ENCODE measurements at places on chromosomes 16 and 17.

- no peak for DNase-seq
Observed at GRCh38 chr16:79018650-79019429, 581.7 kb downstream of the MAF start.

DNA sequence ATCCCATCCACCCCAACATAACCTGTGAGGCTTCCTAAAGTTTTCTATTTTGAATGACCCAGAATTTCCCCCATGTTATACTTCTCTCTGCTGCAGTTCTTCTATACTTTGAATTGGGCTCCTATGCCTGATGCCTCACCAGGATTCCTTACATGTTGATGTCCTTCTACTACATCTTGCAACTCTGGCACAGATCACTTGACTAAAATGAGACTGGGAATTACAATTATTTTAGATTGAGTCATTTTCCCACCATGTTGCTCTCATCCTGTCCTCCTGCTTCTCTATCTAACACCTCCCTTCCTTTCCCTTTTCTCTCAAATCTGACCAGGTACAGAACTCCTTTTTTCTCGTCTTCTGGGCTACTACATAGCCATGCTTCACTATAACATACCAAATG, 314.0 kb upstream of the KCNJ16 start:
- DNase-seq = no peak

- peak; percentile 14 for DNase-seq
Observed at GRCh38 chr17:46841561-46842379, 9.6 kb upstream of the WNT9B start.

GRCh38 chr16:1199347-1200013, 25.6 kb downstream of the TPSG1 start:
- no peak for DNase-seq

DNA sequence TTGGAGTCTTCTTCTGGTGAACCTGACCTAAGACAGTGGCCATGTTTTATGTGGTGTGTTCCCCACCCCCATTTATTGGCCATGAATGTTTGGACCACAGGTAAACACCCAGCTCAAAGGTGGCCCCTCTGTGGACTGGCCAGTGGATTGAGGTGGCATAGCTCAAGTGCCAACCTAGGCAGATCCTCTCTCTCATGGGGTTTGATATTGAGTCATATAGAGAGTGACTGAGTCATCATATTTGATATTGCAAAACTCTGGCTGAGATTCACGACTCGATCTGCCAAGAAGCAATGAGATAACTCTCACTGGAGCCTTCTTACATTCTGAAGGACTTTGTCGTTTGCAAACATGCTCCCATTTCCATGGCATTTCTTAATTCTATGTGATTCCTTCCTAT, 10.5 kb upstream of the TEKT3 start:
- no peak for DNase-seq

- no peak for DNase-seq
Observed at GRCh38 chr16:77288222-77288621, 89.0 kb downstream of the SYCE1L start.

DNA sequence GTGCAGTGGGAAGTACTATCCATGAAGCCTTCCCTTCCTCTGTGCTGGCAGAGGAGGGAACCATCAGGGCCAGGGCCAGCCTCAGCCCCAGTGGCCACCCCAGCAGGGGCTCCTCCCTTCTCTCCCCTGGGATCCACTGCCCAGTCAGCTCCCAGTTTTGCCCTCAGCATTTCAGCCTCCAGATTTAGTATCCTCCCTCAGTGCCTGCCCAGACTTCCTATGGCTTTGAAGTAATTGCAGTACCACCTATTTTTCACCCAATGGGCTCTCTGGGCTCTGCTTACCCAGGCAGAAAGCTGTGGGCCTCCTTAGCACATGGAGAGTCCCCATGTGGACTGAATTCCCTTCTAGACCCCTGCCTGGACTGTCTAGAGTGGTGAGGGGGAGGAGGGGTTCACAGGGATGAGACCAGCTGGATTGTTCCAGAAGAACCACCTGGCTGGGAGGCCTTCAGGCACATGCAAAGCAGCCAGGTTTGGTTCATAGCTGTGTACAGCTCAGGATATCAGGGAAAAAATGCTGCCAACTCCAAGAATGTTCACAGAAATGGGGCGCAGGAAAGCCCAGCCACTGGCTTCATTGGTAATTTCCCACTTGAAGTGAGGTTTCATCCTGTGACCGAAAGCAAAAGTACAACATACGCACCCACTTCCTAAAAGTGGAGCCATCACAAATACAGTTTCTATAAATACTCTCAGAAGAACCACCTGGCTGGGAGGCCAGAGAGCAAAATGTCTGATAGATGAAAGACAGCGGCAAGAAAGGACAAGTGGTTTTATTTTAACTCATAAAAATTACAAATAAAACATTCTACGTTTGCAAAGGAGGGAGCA, 15.2 kb upstream of the HERPUD1 start:
- peak; percentile 41 for DNase-seq

DNA sequence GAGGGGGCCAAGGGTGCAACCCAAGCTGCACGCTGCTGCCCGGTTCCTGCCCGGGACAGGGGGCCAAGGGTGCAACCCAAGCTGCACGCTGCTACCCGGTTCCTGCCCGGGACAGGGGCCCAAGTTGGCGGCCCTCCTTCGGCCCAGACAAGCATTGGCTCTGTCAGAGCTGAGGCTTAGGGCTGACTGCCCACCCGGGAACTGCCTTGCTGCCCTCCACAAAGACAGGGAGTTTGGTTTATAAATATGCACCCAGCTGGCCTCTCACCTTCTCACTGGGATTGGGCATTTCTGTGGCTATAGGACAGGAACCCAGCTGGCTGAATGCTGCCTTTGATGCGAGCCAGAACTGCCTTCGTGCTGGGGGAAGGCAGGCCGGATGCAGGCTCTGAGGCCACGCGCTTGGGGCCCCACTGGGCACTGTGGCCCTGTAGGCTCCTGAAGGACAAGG, 105.7 kb downstream of the IRX5 start:
- no peak for DNase-seq

GRCh38 chr17:43125133-43125966, at the start of gene BRCA1:
BRCA1 (minus strand) TSS chr17:43125364; CDS start chr17:43124096, 1,268 bp downstream.
- DNase-seq = peak; percentile 99

- DNase-seq = no peak
Observed at GRCh38 chr16:11725457-11725856, 17.2 kb downstream of the TXNDC11 start.

DNA sequence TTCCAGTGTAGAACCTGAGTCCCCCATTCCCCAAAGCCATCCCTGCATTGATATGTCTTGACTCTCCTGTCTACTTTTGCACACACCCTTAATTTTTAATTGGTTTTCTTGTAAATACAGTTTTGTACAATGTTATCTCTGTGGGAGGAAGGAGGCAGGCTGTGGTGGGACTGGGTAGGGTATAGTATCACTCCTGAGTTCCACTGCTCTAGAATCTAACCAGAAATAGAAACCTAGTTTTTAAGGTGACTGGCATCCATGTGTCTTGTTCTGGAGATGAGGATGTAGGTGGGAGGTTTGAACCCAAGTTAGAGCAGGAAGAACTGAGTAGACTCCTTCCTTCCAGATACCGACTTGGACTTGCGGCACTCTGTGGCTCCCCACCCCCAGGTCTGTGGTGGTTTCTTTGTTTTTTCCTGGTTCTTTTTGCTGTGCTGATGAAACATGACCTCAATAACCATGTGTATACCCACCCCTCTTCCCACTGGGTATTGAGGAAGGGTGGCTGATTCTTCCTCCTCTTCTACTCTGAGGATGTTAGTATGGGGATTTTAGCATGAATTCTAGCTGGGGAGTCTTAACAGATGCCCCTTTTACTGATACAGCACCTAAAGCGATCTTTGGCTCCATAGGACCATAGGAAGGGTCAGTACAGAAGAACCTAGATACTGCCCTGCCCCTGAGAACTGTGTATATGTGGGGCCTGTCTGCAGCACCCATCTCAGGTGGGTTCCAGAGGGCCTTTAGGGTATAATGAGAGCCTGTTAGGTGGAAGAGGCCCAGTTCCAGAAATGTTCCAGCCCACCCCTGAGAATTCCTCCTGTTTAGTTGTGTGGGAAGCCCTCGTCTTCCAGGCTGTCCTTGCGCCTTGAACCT, 48.7 kb downstream of the SF3B3 start:
- DNase-seq = peak; percentile 77

GRCh38 chr17:65638221-65638975, 77.0 kb upstream of the AXIN2 start:
- no peak for DNase-seq

- no peak for DNase-seq
Observed at GRCh38 chr16:3358871-3359270, 3.2 kb downstream of the OR2C1 start.

DNA sequence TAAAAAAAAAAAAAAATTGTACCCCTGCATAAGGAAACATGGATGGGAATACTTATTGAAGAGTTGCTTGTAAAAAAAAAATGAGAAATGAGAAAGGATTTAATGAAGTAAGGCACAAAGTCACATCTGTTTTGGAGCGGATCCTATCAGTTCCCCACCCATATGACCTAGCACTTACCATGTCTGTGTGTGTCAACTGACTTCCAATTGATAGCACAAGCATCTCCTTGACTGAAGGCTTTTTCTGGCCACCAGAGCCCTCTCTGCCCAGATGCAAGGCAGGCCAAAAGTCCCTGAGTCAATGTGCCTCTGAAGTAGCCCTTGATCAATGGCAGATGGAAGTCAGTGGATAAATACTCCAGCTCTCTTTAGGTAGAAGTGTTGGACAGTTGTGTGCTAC, 13.4 kb upstream of the NLK start:
- no peak for DNase-seq

DNA sequence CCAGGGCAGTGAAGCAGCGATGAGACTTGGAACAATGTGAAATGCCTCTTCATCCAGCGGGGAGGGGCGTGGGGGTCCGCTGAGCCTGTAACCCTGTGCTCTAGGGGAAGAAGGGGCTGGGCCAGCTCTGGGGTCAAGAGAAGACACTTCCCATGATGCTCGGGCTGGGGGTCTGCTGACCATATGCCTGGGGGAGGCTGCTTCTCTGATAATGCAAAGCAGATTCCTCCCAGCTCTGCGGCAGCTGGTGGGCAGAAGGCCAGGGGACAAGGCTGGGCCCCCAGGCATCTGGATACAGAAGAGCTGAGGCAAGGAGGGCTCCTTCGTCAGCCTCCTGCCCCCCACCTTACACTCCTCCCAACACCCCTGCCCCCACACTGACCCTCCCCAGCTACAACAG, 24.7 kb downstream of the NGFR start:
- DNase-seq = no peak

- DNase-seq = no peak
Observed at GRCh38 chr17:76844846-76845245, 23.4 kb upstream of the MGAT5B start.

GRCh38 chr16:67708368-67708771, 10.7 kb downstream of the GFOD2 start:
- DNase-seq = no peak

DNA sequence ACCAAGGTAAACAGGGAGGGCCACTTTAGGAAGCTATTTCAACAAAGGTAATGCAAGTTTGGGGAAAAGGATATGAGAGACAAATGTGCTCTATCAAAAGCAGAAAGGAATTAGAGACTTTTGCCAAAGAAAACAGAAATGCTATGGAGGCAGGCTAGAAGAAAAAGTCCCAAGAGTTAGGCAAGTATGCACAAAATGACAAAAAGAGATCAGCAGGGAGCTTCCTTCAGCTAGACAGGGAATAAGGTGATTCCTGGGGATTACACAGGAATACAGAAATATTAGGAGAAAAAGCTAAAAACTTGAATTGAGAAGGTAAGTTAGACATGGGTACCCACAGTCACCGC, 2.4 kb downstream of the FXR2 start:
- DNase-seq = no peak

GRCh38 chr17:42072323-42073187, 22.2 kb upstream of the C17orf113 start:
- DNase-seq = no peak

GRCh38 chr17:6255322-6255721, 179.6 kb downstream of the AIPL1 start:
- DNase-seq = no peak

DNA sequence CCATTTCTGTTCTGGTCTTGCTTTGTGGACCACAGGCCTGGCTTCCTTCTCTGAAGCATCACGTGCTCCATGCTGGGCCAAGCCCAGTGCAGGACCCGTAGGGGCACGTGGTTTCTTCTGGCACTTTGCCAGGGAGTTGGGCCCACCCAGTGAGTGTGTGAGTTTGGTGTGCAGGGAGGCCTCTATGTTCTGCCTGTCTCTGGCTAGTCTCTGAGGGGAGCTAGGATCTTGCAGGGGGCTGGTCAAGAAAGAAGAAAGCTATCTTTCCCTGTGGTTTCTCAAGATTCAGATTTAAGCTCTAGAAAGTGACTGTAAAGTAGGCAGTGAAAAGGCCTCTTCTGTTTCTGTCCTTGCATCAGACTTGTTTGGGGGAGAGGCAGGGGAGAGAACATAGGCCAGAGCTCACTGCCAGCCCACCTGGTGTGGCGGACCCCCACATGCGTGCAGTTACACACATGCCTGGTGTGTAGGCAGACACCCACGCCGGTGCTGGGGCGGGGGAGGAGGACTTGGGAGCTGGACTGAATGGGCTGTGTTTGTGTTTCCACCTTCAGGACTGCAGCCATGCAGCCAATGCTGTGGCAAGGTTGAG, 11.8 kb downstream of the LASP1 start:
- no peak for DNase-seq

DNA sequence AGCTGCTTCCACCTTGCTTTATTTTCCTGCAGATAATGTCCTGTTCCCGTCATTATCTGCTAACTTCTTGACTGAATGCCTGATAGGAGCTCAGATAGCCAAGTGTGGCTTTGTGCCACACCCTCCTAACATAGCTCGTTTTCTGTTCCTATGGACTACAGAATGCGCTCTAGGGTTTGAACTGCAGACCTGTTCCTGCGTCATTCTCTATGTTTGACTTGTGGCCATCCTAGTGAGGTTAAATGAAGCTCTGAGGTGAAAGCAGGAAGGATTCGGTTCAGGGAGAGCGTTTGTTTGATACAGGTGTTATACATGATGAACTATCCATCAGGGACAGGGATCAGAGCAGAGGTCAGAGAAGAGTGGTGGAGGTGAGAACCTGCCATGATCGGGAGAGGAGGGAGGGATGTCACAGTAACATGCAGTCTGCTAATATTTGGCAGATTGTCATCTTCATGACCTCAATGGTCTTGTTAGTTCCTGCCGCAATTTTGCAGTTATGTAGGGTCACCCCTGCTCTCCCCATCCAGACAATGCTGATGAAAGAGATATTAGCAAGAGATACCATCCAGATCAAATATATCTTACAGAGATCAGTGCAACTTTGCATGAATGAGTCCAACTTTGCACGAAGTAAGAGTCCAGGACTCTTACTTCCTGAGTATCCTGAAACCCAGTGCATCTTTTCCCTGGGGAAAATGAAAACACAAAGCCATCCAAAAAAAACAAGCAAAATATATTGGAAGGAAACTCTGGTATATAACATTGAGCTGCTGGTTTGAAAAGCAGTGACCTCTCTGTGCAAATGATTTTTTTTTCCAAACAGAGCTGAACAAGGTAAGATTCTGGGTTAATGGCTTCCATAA, 32.8 kb downstream of the MPHOSPH6 start:
- DNase-seq = peak; percentile 79
